Erythroblast (primary cell): ENCODE measurements at places on chromosomes 3 and 15.

GRCh38 chr3:23834082-23834870 is 28.5 kb downstream of the UBE2E1 start:
- no peak for DNase-seq

- no peak for DNase-seq
Measured at GRCh38 chr3:147157631-147158030, 248.7 kb downstream of the ZIC4 start.

DNA sequence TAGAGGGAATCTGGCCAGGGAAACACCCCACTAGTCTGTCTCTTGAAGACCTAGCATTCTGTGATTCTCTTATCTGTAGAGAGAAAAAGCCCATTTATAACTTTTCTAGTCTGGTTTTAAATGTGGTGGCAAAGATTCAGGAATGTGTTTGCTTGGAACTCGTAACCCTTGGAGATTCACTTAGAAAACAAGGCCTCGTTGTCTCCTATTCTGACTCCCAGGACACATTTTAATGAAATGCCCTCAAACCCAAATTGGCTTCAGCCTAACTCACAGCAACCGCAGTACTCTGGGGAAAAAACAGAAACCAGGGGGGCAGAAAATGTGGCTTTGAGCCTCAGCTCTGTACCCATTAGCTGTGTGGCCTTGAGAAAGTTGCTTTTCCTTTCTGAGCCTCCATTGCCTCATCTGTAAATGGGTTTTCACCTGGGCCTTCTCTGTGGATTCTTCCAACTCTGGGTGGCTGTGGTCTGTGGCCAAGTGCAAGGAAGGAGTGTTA is 36.5 kb downstream of the RPLP1 start:
- no peak for DNase-seq

DNA sequence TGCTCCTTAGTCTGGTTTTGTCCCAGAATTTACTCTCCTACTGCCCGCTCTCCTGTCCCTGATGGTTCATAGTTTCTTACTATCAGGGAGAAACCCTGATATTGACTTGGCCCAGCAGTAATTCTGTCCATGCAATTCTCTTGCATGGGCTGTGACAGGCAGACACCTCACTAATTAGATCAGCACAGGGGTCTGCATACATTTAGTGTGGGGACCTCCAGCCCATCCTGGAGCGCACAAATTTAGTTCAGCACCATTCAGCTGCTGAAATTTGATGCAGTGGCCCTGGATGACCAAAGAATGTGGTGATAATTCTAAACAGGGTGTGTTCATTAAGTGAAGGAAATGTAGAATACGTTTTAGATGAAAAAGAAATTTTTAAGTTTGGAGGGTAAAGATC is 555.5 kb upstream of the TBL1XR1 start:
- DNase-seq, result no peak

DNA sequence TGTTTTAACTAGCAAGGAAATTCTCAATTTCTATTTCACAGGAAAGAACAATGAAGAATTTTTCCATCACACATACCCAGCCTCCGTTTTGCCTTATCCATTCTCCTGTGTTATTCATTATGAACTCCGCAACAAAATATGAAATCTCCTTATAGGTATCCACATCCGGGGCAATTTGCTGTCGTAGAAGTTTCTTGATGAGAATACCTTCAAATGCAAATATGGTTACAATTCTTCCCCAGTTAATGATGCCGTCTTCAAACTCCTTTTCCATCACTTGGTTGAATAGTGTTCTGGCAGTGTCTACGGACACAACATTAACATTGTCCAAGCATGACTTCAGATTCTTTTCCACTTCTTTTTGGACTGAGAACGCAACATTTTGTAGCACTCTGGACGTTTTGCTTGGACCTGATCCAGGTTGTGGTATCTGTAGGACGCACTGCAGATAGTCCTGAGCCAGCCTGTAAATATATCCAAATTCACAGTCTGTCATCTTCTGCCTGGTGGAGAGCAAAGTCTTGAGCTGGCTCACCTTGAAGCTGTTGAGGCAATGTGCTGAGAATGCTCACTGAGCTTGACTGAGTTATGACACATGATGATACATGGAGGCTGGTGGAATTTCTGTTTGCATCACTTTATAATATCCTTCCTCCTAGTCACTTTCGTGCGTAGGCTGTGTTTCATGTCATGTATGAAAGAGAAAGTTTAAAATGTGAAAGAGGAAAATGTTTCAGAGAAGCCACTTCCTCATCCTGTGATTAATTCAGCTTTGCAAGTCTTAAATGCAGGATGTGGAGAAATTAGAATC is at the start of gene BCL2A1:
Gene BCL2A1 (minus strand): TSS at position 573 of the 811 bp plus-strand sequence. CDS start 77 bp downstream, at position 496.
- DNase-seq, result no peak

- no peak for DNase-seq
Measured at GRCh38 chr15:27833974-27834373, 265.1 kb downstream of the OCA2 start.

DNA sequence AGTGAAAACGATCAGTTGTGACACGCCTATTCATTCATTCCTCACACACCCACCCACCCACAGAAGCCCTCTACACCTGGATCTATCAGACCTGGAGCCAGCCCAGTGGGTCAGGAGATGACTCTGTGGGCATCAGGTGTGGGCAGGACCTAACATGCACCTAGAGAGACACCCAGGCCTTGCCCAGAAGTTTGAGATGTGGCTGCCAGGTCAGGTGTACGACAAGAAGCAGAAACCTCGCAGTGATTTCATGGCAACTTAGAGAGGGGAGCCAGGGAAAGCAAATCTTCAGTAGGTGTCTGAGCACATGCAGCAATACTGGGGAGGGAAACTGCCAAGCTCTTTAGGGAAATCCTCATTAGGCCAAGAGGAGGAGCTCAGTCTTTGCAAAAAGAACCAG is 264.7 kb upstream of the ROPN1 start:
- no peak for DNase-seq

DNA sequence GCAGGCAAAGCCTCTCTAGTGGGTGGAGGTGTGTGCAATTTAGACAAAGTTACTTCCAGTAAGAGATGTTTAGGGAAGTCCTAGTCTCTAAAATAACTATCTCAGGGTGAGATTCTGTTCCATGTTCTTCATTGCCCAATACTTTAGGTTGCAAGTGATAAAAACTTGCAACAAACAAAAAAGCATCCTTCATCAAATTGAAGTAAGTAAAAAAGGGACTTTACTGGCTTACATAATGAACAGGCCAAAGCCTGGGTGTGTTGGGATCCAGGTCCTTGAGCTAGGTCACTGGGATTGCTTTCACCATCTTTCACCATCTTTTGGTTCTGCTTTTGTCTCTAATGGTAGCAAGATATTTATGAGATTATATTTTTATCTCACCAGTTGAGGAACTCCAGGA is 38.3 kb downstream of the CX3CR1 start:
- no peak for DNase-seq

DNA sequence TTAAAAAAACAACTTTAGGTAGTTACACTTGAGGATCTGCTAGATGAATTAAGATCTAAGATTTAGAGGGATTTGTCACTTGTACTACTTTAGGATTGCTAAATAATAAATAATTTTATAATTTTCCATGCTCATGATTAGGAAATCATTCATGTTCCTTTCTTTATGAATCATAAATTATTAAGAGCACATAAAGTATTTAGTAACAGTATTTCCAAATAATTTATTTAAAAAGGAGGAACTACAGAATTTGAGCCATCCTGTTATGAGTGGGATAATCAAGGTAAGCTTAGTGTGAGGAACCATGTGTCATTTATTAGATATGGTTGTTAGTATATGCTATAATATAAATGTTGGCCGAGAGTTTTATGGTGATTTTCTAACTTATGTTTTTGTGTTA is 37.5 kb upstream of the C3orf38 start:
- no peak for DNase-seq
